WTC11 (cell line): ENCODE measurements at places on chromosomes 12 and 14.
A peak's percentile ranks its signal among the peaks of the same experiment; 100 is the strongest.

GRCh38 chr12:53995002-53995377 lies 5.0 kb upstream of the HOXC9 start:
- DNase-seq: no peak
- peaks cover 100% of the 10 kb centered on the region for H3K27me3 ChIP-seq
- H3K36me3 ChIP-seq: no peaks in the 10 kb centered on the region
- H3K4me1 ChIP-seq: peaks cover 39% of the 10 kb centered on the region

- DNase-seq: no peak
- H3K27me3 ChIP-seq: no peaks in the 10 kb centered on the region
- peaks cover 6% of the 10 kb centered on the region for H3K36me3 ChIP-seq
- no peak overlapping the region for H3K27ac ChIP-seq
- H3K4me1 ChIP-seq: no peaks in the 10 kb centered on the region
- H3K4me3 ChIP-seq: no peak overlapping the region
These were observed 24.6 kb downstream of the IQSEC3 start for GRCh38 chr12:91213-91612.

DNA sequence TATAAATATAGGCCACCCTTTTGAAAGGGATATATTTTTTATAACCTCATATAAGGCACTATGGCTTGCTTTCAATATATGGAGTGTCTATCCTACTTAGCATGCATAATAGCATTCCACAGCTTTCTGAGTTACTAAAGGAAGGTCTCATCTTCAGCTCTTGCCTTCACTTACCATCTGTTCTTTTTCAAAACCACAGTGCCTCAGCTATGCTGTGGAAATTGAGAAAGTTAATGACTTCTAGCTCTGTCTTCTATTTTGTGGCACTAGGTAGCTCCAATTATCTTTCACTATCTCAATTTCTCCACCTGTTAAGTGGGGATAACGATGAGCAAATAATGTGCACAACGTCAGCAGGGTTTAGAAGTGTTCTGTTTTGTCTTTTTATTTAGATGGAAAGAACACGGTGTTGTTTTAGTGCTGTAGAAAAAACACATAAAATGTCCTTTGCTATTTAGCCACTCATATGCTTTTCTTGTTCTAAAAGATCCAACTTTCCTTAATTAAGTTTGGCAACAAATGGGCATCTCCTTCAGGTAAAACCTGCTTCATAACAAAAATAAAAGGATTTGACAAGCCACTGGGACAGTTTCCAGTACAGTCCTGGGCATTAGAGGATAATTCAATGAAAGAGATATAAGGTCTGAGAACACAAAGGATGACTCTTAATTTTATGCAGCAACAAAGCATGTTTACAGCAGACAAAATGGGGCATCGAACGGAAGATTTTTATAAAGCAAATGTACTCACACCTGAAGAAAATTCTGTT lies 462.0 kb upstream of the SYT1 start:
- no peak for DNase-seq
- H3K27ac ChIP-seq: no peak overlapping the region
- H3K4me1 ChIP-seq: peaks cover 33% of the 10 kb centered on the region
- H3K27me3 ChIP-seq: no peaks in the 10 kb centered on the region; the same call in 1 of the 2 replicates
- H3K36me3 ChIP-seq: no peaks in the 10 kb centered on the region

DNA sequence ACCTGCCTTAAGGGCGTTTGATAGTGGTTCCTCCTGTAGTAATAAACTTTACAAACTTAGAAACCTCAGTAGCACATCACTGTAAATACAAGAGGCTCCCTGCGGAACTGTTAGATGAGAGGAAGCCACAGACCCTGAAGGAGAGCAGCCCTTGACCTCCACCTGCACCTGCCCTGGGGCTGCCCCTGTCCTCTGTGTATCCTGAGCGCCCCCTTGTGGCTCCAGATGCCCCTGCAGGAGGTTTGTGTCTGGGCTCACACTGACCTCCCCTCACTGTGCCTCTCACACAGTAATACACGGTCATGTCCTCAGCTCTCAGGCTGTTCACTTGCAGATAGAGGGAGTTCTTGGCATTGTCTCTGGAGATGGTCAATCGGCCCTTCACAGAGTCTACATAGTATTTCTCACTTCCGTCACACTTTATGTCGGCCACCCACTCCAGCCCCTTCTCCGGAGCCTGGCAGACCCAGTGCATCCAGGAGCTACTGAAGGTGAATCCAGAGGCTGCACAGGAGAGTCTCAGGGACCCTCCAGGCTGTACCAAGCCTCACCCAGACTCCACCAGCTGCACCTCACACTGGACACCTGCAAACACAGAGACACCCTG lies 1059.8 kb downstream of the TMEM121 start:
- no peak for DNase-seq
- no peak overlapping the region for H3K4me3 ChIP-seq
- H3K4me1 ChIP-seq: no peaks in the 10 kb centered on the region

DNA sequence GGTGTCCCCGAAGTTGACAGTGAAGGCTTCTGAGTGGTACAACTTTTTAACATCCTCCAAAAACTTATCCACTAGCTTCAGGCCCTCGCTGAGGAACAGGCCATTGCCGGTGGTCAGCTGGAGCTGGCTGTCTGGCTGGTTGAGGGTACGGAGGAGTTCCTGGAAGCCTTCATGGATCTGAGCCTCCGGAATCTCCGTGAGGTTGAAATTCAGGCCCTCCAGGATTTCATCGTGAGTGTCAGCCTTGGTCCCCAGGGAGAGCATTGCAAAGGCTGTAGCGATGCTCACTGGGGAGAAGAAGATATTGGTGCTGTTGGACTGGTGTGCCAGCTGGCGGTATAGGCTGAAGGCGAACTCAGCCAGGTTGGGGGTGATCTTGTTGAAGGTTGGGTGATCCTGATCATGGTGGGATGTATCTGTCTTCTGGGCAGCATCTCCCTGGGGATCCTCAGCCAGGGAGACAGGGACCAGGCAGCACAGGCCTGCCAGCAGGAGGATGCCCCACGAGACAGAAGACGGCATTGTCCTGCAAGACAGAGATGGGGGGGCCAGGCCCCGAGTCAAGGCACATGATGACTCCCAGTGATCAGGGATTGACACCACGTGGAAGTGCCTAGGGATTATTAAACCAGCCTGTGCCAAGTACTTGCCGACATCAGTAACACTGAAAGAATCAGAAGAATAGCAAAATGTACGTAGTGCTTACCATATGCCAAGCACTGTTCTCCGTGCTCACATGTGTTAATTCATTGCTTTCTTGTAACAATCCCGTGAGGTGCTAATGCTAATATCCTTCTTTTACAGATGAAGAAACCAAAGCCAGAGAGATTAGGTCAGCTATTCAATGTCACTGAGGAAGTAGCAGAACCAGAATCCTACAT lies 5.4 kb downstream of the SERPINA1 start:
- H3K4me3 ChIP-seq: no peak overlapping the region
- no peak for DNase-seq
- H3K27ac ChIP-seq: no peak overlapping the region
- H3K36me3 ChIP-seq: no peaks in the 10 kb centered on the region

DNA sequence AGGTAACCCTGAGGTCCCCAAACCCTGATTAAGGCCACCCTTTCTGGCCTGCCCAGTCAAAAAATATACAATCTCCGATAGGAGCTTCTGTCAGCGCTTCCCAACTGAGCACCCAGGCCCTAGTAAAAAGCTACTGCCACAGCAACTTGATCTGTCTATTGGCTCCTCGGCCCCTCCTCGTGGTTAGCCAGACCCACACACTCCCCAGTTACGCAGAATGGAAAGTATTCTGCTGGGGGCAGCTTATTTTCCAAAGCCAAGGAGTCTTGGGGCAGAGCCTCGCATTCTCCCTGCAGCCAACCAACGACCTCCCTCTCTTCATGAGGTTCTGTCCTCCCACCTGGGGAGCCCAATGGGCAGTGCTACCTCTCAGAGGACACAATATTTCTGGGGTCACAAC lies 32.1 kb downstream of the FMNL3 start:
- no peak for DNase-seq
- H3K4me1 ChIP-seq: peaks cover 30% of the 10 kb centered on the region
- H3K27me3 ChIP-seq: no peaks in the 10 kb centered on the region
- H3K36me3 ChIP-seq: no peaks in the 10 kb centered on the region
- H3K4me3 ChIP-seq: no peak overlapping the region

DNA sequence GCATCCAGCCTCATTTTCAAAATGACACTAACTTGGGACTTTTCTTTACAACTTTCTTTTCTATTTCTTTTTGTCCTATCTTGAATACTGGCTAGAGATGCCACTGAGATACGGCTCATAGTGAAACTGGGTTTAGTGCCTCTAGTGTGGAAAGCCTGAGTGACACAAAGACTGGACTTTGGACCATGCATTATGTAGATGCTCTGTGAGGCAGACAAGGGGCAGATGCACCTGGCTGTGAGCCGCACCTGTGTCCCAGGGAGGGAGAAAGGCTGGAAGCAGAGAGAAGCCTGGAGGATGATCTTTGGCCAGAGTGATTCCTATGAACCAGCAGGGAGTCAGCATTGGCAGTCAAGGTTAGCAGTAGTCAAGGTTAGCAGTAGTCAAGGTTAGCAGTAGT lies 852.3 kb upstream of the TMEM132C start:
- H3K27ac ChIP-seq: no peak overlapping the region
- H3K27me3 ChIP-seq: peaks cover 10% of the 10 kb centered on the region
- peaks cover 11% of the 10 kb centered on the region for H3K4me1 ChIP-seq
- no peak overlapping the region for H3K4me3 ChIP-seq
- peaks cover 65% of the 10 kb centered on the region for H3K36me3 ChIP-seq

- no peaks in the 10 kb centered on the region for H3K36me3 ChIP-seq
- no peak overlapping the region for H3K27ac ChIP-seq
- no peak overlapping the region for H3K4me3 ChIP-seq
- DNase-seq: no peak
These were observed 193.9 kb upstream of the DDHD1 start for GRCh38 chr14:53346988-53347387.

DNA sequence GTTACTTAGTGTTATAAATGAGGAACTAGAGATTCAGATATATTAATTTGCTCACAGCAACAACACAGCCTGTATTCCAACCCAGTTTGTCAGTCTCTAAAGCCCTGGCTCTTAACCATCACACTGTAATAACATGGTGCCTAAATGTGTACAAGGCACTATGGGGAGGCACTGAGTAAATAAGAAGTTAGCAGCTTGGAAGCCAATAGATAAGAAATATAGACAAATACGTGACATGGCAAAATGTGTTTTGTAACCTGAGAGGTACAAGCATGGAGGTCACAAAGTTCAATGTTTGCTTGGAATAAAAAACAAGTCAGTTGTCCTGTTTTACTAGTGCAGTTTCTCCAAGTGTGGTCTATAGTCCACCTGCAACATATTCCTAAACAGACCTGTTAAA lies 16.3 kb upstream of the SLCO1A2 start:
- H3K4me3 ChIP-seq: no peak overlapping the region
- peaks cover 27% of the 10 kb centered on the region for H3K4me1 ChIP-seq
- H3K27ac ChIP-seq: no peak overlapping the region
- no peak for DNase-seq

DNA sequence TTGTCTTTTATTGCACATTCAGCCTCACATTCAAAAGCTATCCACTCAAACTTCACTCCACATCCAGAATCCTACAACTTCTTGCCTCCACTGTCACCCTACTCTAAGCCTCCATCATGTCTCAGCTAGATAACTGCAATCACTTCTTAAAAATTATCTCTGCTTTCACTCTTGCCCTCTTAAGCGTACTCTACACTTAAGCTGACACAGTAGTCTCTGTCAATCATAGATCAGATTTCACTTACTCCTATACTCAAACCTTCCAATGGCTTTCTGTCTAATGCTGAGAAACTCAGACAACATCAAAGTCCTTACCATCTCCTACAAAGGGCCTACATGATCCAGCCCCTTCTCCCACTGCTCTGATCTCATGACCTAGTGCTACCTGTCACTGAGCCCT lies 304.1 kb downstream of the ITPR2 start:
- H3K27ac ChIP-seq: no peak overlapping the region
- no peak for DNase-seq
- peaks cover 22% of the 10 kb centered on the region for H3K36me3 ChIP-seq

GRCh38 chr12:57750561-57751431 lies 1.3 kb downstream of the CDK4 start:
- H3K27me3 ChIP-seq: peaks cover 25% of the 10 kb centered on the region
- H3K27ac ChIP-seq: peak overlapping the region; percentile 86; the same call in 1 of the 2 replicates
- H3K4me1 ChIP-seq: peaks cover 41% of the 10 kb centered on the region
- no peak for DNase-seq
- H3K36me3 ChIP-seq: peaks cover 49% of the 10 kb centered on the region

- H3K4me3 ChIP-seq: no peak overlapping the region
- no peak for DNase-seq
- H3K27me3 ChIP-seq: no peaks in the 10 kb centered on the region; the same call in 1 of the 2 replicates
- H3K36me3 ChIP-seq: no peaks in the 10 kb centered on the region
- H3K27ac ChIP-seq: peak overlapping the region; percentile 86
- H3K4me1 ChIP-seq: peaks cover 16% of the 10 kb centered on the region
These were observed 9.2 kb downstream of the CD69 start for GRCh38 chr12:9751204-9752144.

GRCh38 chr14:61188978-61189808 lies 91.9 kb downstream of the TMEM30B start:
- peak overlapping the region; percentile 64 for H3K4me3 ChIP-seq
- DNase-seq: peak; percentile 86
- peak overlapping the region; percentile 25 for H3K27ac ChIP-seq

DNA sequence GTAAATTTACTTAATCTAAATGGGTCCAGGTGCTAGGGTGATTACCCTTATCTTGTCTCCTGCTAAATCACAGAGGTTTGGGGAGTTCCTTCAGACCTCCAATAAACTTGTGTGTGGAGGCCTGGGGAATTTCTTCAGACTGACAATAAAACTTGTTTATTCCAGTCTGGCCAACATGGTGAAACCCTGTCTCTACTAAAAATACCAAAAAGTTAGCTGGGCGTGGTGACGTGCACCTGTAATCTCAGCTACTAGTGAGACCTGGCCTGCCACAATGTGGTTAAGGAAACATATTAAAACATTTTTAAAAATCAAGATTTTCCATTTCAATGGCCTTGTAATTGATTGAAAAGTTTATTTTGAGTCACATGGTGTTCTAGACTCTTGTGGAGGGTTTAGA lies 126.9 kb upstream of the FGD4 start:
- no peak overlapping the region; the same call in none of the 2 replicates for H3K27ac ChIP-seq
- H3K36me3 ChIP-seq: no peaks in the 10 kb centered on the region
- no peak overlapping the region for H3K4me3 ChIP-seq
- peaks cover 37% of the 10 kb centered on the region for H3K4me1 ChIP-seq

DNA sequence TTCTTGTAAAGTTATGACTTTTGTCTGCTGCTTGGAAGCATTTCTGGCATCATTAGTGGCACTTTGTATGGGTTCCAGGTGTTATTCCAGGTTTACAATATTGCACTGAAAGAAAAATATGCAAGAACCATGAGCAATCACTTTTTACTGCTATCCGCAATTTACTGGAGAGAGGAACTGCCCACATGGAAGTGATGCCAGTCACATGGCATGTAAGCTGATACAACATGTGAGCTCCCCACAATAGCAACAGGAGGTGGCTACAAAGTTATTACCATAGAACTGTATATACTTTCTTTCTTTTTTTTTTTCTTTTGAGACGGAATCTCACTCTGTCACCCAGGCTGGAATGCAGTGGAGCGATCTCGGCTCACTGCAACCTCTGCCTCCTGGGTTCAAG lies 1012.1 kb downstream of the BCL11B start:
- no peak for DNase-seq
- H3K27me3 ChIP-seq: no peaks in the 10 kb centered on the region
- H3K4me3 ChIP-seq: no peak overlapping the region
- H3K4me1 ChIP-seq: peaks cover 3% of the 10 kb centered on the region; the same call in 1 of the 2 replicates
